Activated naive CD4-positive, alpha-beta T cell treated with anti-CD3 and anti-CD28 coated beads, Interleukin-2, amount 50 U/mL, for 72 hours (primary cell): ENCODE measurements at places on chromosomes 12 and 14.

DNA sequence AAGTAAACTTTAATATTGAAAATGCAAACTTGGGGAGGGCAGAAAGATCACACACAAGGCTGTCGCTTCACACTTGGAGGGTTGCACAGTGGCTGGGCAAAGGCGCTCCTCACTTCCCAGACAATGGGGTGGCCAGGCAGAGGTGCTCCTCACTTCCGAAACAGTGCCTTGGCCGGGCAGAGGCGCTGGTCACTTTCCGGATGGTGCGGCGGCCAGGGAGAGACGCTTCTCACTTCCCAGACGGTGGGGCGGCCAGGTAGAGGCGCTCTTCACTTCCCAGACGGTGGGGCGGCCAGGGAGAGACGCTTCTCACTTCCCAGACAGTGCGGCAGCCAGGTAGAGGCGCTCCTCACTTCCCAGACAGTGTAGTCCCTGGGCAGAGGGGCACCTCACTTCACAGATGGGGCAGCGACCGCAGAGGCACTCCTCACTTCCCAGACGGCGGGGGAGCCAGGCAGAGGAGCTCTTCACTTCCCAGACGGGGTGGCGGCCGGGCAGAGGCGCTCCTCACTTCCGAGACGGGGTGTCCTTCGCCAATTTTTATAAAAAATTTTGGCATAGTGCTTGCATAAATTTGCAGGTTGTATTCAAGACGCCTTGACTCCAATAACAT, 140.8 kb upstream of the PZP start:
- DNase-seq, result no peak

- DNase-seq, result no peak
Observed at GRCh38 chr12:28938056-28938455, 211.0 kb upstream of the FAR2 start.

- no peak for DNase-seq
Observed at GRCh38 chr14:61484826-61485584, 163.6 kb downstream of the PRKCH start.

GRCh38 chr12:28082096-28082495, 108.2 kb upstream of the CCDC91 start:
- no peak for DNase-seq

DNA sequence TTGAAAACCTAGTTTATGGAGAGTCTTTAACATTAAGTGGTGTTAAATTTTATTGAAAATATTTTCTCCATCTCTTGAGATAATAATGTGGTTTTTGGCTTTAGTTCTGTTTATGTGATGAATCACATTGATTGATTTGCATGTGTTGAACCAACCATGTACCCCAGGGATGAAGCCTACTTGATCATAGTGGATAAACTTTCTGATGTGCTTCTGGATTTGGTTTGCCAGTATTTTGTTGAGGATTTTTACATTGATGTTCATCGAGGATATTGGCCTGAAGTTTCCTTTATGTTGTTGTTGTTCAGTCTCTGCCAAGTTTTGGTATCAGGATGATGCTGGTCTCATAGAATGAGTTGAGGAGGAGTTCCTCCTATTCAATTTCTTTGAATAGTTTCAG, 222.6 kb downstream of the ADAMTS20 start:
- no peak for DNase-seq

- DNase-seq, result no peak
Observed at GRCh38 chr12:108000111-108000510, 129.0 kb upstream of the WSCD2 start.

- DNase-seq, result no peak
Observed at GRCh38 chr12:6182279-6182898, 17.8 kb upstream of the CD9 start.

DNA sequence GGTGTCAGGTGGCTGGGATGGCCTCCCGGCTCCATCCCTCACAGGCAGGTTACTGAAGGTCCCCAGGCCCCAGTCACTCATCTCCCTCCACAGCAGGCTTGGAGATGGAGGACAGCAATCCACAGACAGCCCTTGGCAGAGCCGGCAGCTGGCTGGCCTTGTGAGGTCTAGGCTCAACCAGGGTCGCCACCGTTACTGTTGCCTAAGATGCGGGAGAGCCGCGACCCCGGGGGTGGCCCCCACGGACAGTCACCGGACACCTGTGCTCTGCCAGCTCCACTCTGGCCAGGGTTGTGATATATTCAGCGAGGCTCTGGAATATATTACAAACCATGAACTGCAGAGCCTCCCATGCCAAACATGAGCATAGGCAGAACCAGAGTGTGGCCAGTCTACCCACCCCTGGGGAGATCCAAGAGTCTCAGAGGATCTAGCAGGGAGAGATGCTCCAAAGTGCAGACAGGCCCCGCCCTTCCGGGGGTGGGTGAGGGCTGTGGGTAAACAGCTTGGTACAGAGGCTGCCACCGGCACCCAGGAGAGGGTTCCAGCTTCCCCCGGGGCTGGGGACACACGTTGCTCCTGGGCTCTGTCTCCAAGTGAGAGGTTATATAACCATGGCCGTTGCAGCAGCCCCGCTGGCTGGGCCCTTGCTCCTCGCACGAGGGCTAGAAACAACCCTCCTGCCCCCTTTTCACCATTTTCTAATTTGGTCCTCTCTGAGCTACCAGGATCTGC, 55.9 kb upstream of the DIO3 start:
- DNase-seq, result no peak

- DNase-seq, result no peak
Observed at GRCh38 chr14:81676879-81677278, 143.2 kb upstream of the SEL1L start.

DNA sequence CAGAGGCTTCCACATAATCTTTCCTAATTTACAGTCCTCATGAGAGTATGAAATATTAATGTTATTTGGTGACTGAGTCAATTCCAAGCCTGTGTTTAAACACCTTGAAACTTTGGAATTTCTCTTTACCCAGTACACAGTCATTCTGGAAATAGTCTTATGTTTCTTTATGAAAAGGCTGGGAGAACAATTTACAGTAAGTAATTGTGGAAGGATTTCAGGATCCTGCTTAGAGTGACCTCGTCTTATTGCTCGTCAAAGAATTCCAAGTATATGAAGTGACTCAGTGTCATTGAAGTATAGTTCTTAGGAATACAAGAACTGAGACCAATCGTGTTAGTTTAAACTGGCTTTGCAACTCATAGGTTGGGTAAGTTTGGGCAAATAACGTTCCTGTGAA, 634.2 kb downstream of the SLC16A7 start:
- DNase-seq, result no peak

- no peak for DNase-seq
Observed at GRCh38 chr14:72002731-72003130, 70.5 kb downstream of the RGS6 start.

DNA sequence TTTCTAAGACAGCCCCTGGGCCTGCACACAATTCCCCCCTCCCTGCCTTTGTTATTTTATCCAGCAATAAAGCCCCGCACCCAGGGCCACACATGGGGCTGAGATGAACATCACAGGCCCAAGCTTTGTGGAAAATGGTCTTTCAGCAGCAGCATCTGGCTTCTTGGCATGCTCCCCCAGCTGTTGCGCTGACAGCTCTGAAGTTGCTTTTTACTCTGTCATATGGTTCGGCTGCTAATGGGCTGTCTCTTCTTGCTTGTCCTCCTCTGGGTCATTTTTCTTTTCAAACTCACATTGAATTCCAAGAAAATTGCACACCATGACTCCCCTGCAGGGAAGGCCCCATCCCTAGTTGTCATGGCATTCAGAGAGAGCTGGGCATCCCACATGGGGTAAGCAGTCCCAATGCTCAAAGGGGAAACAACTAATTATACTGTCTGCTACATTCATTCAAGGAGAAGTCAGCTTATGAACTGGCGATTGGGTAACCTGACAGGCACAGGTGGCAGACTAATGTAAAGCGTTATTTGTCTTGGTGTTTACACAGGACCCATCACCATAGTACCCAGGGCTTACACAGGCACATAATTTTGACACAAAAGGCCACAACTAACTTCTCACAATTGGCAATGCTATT, 74.0 kb upstream of the CDKN3 start:
- DNase-seq, result no peak

DNA sequence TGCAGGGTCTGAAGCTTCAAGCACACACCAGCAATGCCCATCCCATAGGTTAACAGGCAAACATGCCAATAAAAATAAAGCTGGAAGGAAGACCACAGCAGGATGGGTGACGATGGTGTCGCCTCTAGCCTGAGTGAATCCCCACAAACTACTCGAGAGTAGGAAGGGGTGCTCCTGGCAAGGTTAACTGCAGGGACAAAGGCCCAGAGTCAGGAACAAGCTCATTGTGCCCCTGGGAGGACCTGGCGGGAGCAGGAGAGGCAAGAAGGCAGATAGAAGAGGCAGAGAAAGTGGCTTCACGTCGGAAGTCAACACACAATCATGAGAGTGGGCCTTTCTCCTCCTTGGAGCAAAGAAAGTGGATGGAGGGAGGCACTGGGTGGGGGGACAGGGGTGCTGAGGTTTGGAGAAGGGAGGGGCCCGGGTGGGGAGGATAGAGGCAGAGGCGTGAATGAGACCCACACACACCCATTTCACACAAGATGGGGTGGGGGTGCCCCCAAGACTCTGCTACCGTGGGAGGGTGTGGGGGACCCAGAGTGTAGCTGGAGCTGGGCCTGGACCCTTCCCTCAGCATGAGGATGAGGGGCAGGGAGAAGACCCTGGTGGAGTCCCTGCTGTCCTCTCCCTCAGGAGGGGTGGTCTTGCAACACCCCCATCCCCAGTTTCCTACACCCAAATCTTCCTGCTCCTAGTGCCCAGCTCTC, 43.1 kb downstream of the DIO3 start:
- peak; percentile 47 for DNase-seq

GRCh38 chr12:106710143-106710893, 64.2 kb upstream of the RIC8B start:
- DNase-seq, result no peak

DNA sequence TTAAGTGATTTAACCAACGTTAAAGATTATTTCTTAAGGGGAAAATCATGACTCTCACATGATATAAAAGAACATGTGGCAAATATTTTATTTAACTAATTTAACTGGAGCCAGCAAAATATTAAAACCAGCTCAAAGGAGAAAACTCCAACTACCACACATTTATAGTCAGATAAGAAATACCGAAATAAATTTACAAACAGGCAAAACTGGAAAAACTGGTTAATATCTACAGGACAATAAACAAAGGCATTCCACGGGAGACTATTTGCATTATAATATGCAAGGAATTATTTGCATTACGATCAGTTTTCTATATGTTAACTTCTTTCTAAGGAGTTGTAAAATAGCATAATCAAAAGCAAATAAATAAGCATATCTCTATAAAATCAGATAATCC, 13.8 kb upstream of the BCL2L14 start:
- no peak for DNase-seq

DNA sequence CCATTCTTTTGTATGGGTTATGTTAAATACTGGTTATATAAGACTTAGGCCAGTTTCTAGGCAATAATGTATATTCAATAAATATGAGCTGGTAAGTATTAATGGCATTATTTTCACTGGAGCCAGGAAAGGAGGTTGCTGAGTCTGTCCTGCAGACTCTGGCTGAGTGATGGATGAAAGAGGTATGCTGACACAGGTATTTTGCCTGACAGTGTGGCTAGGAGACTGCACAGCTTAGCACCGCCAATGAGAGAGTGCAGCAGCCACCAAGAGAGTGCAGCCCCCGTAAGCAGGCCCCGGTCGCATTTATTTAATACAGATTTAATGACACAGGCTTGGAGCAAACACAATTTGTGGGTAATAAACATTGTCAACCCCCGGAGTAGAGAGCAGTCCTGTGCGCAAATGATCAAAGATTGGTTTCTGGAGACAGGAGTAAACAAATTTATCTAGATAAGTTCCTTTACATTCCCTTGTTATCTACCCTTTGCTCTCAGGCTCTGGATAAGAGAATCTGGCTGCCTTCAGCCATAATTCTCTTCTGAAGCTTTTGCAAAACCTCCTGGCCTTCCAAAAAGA, 37.4 kb downstream of the TMTC3 start:
- DNase-seq, result no peak

DNA sequence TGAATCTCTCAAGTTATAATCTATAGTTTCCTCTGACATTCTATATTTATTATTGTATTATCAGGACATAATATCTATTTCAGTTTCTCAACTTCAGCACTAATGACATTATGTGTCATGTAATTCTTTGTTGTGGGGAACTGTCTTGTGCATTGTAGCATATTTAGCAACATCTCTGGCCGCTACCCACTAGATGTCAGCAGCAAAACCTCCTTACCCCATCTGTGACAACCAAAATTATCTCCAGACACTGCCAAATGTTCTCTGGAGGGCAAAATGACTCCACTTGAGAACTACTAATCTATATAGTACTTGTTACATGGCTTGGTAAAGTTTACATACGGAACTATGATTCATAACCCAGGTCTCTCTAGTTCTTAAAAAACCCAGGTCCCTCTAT, 110.2 kb downstream of the RASSF9 start:
- no peak for DNase-seq

DNA sequence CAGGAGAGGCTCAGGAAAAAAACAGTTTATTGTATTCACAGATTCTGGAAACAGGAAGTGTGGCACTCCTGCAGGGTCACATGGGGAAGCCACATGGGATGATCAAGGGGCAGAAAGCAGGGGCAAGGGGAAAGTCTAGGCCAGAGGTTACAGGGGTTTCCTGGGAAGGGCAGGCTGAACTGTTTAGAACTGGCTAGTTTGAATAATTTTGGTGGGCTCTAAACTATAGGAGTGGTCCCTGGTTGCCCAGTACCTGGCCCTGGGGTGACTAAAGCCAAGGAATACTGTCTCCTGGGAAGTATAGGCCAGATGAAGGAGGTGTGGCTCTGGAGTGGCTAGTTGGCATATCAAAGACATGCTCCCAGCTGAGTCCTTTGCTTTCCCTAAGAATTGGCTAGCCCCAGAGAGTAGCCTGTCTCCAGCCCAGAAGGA, 169.2 kb downstream of the SLC41A2 start:
- no peak for DNase-seq

DNA sequence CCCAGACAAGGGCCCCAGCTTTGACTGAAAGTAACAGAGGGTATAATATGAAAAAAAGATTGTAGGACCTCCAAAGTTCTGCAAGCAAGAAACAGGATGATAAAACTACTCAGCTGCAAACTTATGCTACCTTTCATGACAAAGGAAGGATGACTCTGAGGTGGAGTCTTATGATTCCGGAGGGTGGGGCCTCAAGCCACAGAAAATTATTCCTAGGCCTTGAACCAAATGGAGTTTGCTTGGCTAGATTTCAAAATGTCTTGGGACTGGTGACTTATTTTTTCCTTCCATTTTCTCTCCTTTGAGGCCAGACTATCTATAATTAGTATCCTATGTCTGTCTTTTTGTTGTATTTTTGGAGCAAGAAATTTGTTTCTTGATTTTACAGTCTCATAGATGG, 336.4 kb downstream of the LRIG3 start:
- DNase-seq, result no peak

- DNase-seq, result peak; percentile 58
Observed at GRCh38 chr12:56487448-56488040, 417 bp downstream of the GLS2 start.
